ENCODE measurements at places on chromosomes 1 and 21.

- DNase-seq: no peak
Observed at GRCh38 chr1:86409416-86410021, 13.4 kb upstream of the ODF2L start.

- DNase-seq: peak; percentile 75
Observed at GRCh38 chr1:154961207-154962155, at the start of gene PYGO2. TSS of gene PYGO2 (minus strand) at chr1:154961782. CDS start at chr1:154961576, 206 bp downstream.

DNA sequence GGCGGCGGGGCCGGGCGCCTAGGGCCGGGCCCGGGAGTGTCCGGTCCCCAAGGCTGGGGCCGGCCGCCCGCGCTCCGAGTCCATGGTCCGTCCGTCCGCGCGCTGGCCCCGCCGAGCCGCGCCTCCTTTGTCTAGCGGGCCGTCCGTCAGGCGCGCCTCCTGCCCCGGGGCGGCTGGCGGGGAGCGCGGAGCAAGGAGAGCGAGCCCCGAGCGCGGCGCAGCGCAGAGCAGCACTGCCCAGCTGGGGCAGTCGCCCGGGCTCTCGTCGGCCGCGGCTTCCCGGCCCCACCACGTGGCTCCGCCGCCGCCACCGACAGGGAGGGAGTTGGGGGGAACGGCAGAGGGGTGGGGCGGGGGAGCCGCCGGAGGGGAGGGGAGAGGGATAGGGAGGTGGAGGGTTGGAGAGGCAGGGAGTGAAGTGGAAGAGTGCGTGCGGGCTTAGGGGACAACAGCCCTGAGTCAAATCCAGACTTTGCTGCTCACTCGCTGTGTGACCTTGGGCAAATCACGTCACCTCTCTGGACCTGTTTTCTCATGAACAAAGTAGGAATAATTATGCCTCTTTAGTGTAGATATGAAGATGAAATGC lies at the start of gene NKAIN1:
TSS of gene NKAIN1 (minus strand) at position 235 of the 589 bp plus-strand sequence. CDS start 340 bp downstream, outside the sequence.
- no peak for DNase-seq

GRCh38 chr1:44808938-44809917 lies 905 bp downstream of the BTBD19 start:
- DNase-seq: peak; percentile 86

DNA sequence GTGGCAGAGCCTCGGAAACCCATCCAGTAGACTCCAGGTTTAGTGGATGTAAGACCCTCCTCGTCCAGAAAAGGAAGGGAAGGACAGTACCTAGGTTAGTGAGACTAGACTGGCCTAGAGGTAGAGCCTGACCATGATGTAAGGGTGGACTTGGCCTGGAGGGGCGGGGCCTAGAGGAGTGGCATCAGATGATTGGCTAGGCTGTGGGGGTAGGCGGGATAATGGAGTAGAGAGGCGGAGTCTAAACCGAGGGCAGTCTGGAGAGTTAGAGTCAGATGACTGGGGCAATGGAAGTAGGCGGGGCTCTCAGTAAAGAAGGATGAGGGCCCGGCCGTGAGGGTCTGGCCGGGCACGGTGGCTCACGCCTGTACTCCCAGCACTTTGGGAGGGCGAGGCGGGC lies 70.1 kb downstream of the EPHB2 start:
- no peak for DNase-seq

GRCh38 chr21:29232530-29233255 lies 66.0 kb upstream of the BACH1 start:
- DNase-seq: no peak

DNA sequence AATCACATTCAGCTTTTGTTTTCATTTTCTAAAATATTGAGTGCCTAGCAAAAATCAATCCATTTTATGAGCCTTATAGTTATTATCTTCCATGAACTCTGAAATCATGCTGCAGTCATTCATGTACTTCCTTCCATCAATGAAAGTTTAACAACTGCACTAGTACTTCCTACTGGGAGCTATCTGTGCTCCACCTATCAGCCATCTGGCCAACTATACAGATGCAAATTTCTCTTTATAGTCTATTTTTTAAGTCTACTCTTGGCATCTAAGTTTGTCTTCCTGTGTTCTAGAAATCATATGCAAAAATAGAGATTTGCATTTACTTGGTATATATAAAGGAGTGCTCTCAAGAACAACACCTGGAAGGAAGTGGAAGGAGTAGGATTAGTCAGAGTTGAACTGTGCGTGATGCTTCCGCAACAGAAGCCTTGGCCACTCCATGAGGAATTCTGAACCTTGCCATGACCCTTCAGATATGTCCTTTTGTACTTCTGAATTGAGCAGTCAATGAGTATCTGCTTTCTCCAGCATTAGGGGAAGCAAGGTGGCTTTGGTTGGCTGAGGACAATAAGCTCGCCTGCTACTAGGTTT lies 403.2 kb upstream of the ADAMTS5 start:
- no peak for DNase-seq

DNA sequence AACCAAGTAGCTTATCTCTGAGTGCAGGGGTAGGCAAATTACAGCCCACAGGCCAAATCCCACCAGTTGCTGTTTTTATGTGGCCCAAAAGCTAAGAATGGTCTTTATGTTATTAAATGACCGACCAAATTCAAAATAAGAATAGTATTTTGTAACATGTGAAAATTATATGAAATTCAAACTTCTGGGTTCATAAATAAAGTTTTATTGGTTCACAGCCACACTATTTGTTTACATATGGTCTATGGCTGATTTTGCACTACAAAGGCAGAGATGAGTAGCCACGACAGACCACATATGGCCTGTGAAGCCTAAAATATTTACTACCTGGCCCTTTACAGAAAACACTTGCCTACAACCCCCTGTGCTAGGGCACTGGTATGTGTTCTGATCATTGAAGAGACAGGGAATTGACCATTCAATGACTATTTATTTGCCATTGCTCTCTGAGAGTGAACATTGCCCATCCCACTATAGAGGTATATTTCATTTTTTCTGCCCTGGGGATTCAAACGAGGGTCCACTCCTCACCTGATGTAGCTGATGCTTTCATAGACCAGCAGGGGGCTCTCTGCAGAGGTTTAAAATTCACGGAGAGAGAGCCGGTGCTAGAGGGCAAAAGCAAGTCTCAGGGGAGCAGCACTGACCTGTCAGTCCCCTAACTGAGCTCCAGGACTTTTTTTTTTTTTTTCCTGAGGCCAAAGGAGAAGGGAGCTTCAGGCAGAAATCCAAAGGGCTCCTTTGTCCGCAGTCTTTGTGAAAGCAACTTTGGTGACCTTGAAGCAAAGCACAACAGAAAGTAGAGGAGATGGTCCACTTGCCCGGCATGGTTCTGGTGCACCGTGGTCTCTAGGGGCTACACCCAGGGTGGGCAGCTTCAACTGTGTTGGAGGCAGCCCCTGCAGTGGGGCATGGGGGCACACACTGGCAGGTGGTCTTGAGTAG lies 7.3 kb upstream of the GNL2 start:
- DNase-seq: peak; percentile 29

DNA sequence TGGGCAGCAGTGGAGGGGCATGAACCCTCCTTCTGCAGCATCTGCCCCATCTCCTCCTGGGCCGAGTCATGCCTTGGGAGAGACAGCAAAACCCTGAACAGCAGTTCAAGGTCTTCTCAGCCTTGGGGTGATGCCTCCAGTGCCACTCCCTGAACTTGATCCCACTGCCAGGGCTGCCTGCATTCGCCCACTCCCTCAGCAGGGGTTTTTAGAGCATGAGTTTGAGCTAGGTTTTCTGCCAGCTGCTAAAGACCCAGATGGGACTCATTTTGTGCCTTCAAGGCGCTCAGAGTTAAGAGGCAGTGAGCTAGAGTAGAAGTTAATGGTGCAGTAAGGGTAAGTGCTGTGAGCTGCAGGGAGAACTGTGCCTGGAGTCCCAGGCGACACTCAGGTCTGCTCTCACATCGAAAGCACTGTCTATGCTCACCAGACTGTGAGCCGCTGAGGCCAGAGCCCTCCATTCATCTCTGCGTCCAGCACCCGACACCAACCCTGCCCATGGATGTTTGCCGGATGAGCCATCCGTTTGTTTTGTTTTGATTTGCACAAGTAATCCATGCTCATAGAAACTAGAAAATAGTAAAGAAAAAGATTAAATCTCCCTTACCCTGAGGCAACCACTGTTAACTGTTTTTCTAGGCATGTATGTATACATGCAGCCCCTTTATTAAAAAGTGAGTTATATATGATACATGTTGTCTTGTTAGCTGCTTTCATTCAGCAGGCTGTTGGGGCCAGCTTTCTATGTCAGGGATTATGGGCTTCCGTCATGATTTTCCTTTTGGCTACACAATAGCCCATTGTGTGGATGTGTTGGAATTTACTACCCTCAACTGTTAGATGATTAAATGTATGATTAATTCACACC lies 67.8 kb downstream of the VPS26C start:
- no peak for DNase-seq

Data from effector CD4-positive, alpha-beta T cell (primary cell).